ENCODE measurements at places on chromosomes 1 and 21.

- DNase-seq = no peak
Measured at GRCh38 chr1:101507547-101507971, 270.7 kb downstream of the S1PR1 start.

DNA sequence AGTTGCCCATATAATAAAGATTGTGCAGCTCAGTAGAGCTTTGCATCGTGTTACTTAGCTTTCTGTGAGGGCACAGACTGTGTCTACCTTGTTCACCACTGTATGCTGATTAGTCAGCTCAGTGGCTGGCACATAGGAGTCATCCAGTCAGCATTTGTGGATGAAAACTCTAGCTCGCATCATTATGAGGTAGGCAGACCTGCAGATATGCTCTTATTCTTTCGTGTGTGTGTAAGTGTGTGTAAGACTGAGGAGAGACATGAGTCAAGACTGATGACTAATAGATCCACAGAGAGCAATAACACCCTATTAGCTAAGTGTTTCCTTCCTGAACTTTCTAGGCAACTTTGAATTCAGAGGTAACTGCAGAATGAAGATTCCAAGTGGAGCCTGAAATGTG lies 17.1 kb downstream of the TTF2 start:
- DNase-seq = peak; percentile 33

DNA sequence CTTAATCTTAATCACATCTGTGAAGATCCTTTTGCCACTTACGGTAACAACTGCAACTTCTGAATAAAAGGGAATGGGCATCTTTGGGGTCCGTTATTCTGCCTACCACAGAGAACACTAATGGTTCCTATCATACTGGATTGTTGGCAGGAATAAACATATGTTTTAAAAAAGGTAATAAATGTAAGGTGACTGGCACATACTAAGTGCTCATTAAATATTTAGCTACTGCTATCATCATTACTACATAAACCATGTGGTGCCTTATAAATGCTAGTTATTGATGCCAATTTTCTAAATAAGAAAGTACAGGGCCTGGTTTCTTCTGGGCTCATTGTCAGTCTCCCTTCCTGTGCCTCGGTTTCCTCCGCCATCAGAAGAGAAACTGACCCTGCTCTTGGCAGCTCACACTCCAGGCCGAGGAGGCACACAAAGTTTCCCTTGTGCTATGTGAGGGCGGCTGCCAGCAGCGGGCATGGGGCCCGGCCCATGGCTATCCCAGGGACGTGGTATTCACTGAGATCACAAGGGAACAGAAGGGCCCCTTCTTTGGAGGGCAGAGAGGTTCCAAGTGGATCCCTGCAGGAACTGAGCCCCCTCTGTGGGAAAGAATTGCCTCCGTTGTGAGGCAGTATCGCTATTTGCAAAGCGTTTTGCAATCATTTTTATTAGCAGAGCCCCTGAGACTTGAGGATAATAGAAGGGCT lies 26.2 kb downstream of the NAV1 start:
- DNase-seq = no peak

DNA sequence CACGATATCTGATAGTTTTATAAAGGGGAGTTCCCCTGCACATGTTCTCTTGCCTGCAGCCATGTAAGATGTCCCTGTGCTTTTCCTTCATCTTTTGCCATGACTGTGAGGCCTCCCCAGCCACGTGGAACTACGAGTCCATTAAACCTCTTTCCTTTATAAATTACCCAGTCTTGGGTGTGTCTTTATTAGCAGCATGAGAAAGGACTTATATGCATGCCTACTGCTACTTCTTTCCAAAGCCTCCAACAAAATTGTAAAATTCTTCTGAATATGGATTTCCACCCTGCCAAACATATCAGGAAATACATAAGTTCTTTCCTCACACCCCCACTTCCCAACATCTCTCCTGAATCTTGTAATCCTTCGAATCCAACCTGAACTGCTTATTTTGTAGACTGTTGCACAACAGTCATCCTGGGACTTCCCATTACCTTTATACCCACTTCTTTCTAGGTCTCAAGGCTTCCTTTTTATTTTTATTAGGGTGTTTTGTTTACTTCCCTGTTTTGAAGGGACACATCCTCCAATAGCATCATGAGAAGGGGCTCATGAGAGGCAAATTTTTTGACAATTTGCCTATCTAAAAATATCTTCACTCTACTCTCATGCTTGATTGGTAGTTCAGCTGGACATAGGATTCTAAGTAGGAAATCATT lies 67.5 kb upstream of the MUTYH start:
- DNase-seq = peak; percentile 52

- DNase-seq = no peak
Measured at GRCh38 chr1:109637446-109637845, 17.8 kb downstream of the AMPD2 start.

- peak; percentile 64 for DNase-seq
Measured at GRCh38 chr1:158813164-158813563, 18.0 kb upstream of the MNDA start.

GRCh38 chr1:205512059-205513045 lies 7.9 kb downstream of the CDK18 start:
- peak; percentile 92 for DNase-seq

GRCh38 chr1:93518516-93518915 lies 70.6 kb downstream of the FNBP1L start:
- DNase-seq = no peak

- peak; percentile 45 for DNase-seq
Measured at GRCh38 chr1:156128654-156129597, 14.4 kb downstream of the LMNA start.

DNA sequence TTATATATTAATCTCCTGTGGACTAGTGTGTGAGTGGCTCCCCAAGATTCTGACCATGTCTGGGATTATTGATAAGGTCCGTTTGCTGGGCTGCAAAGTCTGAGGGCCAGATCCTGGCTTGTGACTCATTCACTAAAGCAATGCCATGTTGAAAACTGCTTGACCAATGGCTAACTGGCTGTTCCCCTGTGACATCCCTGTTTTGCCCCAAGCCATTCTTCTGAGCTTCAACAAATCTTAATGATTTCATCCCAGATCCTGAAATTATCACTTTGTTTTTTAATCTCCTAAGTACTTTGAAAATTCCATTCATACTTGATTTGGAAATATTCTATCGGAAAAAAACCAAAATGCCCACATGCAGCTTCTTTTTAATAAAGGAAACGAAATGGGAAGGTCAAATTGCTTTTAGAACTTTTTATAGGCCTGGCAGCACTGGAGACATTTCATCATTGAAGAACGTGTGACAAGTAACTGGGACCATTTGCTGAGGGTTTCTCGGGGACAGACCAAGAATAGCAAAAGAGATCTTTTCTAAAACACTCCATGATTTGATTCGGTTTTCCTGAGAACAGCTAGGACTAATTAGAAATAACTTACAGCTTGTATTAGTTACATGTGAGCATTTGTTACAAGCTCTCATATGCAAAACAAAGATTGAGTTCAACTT lies 121.3 kb downstream of the TGFB2 start:
- DNase-seq = no peak

DNA sequence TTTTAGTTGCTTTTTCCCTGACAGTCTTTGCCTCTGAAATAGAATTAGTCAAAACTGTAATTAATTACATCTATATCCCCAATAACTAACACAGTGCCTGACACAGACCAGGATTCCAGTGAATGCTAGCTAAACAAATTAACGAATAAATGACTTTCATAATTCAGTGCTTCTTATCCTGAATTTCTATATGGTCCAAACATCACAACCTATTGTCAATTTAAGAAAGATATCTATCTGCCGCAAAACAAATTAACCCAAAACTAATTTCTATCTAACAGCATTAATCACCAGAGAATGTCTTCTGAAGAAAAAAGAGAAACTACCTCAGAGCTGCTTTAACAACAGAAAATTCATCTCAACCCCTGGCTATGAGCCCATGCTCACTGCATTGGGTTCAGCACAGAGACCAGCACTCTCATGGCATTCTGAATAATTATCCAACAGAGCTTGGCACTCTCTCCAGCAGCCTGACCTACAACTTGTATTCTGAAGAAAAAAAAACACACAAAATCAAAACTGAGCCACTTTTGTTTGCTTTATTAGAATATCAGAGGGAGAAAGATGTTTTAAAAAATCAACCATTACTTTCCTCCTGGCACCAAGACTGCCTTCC lies 547.3 kb upstream of the BEND5 start:
- no peak for DNase-seq

DNA sequence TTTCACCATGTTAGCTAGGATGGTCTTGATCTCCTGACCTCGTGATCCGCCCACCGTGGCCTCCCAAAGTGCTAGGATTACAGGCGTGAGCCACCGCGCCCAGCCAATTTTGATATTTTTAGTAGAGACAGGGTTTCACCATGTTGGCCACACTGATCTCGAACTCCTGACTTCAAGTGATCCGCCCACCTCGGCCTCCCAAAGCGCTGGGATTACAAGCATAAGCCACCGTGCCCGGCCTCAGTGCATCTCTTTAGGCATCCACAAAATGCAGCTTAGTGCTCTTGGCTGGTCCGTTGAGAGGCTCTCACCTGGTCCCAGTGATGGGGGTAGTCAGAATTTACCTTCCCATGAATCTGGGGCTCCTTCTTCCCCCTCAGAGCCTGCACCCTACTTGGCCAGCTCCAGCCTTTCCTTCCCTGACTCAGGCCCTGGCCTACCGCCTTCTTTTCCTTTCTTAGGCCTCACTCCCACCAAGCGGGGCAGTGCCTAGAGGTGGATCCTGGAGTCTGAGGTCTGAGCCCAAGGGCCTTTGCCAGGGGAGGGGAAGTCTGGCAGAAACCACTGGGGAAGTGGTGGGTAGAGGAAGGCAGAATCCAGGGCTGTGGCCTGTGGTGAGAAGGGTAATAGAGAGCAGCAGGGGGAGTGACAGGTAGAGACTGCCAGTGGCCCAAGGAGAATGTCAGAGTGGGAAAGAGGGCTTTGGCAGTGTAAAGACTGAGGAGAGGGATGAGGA lies 3.7 kb downstream of the LENEP start:
- DNase-seq = peak; percentile 68

- DNase-seq = no peak
Measured at GRCh38 chr1:93779540-93780165, 98.0 kb upstream of the BCAR3 start.

DNA sequence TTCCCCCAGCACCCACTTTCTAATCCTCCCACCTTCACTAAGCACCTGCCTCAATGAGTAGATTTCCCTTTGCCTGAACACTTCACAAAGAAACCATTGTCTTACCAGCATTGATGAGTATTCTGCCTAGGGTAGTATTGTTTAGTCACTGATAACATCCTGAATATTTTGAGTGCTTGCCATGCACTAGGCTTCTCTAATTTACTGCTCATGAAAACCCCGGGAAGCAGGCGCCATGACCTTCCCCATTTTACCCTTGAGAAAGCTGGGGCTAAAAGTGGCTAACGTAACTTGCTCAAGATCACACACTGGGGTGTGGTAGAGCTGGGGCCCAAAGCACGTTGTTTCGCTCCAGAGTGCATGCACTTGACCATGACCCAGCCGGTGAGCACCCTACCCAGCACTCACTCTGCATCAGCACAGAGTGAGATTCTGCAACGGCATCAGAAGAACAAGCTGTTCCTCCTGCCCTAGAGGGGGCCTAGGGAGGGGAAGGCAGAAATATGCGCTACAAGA lies 10.6 kb upstream of the F3 start:
- no peak for DNase-seq

- DNase-seq = no peak
Measured at GRCh38 chr1:168321945-168322344, 41.3 kb downstream of the TBX19 start.

- peak; percentile 67 for DNase-seq
Measured at GRCh38 chr1:52096216-52096615, 40.1 kb downstream of the BTF3L4 start.

DNA sequence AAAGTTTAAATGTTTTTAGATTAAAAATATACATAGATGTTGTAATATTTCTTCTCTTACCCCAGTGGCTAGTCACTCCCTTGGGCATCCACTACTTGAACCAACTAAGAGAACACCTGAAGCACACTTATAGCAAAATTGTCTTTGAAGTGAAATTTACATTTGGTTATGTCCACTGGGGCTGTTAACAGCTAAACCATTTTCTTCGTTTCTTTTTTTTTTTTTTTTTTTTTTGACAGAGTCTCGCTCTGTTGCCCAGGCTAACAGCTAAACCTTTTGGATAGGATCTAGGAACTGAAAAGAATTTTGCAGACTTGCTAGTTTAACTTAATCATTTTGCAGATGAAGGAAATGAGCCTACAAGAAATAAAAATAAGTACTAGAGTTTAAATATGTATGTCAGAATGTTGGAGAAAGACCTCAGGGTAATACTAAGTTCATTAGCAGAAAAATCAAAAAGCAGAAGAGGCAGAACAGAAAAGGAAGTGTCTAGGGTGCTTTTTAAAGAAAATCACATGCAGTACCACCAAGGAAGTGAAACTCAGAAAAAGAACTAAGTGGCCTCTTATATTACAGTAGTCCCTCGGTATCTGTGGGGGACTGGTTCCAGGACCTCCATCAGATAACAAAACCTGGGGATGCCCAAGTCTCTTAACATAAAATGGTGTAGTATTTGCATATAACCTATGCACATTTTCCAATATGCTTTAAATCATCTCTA lies 11.8 kb downstream of the DRAM2 start:
- peak; percentile 88 for DNase-seq

- DNase-seq = no peak
Measured at GRCh38 chr1:242873661-242874060, 349.2 kb upstream of the PLD5 start.

DNA sequence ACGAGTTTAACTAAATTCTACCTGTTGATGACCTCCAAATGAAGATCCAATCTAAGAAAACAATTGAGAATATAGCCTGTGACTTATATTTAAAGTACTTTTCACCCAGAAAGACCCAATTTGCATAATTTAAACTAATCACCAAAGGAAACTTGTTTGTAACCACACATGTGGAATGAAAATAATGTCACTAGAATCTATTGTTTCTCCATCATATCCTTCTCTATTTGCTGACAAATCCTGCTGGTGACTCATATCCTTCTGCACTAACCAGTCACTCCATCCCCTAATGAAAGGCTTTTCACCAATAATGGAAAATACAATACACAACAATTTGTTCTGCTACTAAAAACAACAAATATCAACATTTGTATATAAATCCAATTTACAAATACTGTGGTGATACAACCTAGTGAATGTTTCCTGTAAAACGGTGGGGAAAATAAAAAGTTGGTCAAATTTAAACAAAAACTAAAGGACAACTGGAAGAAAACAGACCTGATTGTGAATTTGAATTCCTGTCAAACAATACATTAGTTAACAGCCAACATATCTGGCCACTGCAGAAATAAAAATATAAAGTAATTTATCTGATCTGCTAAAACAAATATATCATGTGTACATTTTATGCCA lies 6.5 kb downstream of the PTP4A2 start:
- peak; percentile 68 for DNase-seq

- no peak for DNase-seq
Measured at GRCh38 chr21:20591284-20591683, 406.9 kb upstream of the NCAM2 start.
